ENCODE measurements at places on chromosomes 16 and 17.

GRCh38 chr16:89105599-89106151 lies 12.0 kb downstream of the ACSF3 start:
- no peak for DNase-seq

DNA sequence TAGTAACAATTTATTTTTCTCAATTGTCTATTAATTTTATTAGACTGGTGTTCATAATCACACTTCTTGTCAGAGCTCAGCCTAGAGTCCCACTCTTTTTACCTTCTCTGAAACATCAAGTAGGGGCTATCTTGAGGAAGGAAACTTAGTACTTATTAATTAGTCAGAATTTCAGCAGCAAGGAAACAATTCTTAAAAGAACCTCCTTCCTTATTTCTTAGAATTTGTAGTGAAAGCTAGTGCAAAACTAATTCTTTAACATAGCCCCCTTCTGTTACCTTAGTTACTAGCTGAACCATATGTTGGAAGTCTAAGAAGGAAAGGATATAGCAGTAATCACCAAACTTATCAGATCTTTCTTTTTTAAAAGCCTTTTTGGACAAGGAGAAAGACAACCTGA lies 35.2 kb downstream of the MAP2K4 start:
- no peak for DNase-seq

GRCh38 chr17:27862004-27862403 lies 31.2 kb downstream of the LYRM9 start:
- no peak for DNase-seq

GRCh38 chr16:8720080-8720966 lies 45.9 kb downstream of the ABAT start:
- DNase-seq: peak; percentile 61

- no peak for DNase-seq
Measured at GRCh38 chr17:42251115-42251514, 25.1 kb downstream of the STAT5B start.

DNA sequence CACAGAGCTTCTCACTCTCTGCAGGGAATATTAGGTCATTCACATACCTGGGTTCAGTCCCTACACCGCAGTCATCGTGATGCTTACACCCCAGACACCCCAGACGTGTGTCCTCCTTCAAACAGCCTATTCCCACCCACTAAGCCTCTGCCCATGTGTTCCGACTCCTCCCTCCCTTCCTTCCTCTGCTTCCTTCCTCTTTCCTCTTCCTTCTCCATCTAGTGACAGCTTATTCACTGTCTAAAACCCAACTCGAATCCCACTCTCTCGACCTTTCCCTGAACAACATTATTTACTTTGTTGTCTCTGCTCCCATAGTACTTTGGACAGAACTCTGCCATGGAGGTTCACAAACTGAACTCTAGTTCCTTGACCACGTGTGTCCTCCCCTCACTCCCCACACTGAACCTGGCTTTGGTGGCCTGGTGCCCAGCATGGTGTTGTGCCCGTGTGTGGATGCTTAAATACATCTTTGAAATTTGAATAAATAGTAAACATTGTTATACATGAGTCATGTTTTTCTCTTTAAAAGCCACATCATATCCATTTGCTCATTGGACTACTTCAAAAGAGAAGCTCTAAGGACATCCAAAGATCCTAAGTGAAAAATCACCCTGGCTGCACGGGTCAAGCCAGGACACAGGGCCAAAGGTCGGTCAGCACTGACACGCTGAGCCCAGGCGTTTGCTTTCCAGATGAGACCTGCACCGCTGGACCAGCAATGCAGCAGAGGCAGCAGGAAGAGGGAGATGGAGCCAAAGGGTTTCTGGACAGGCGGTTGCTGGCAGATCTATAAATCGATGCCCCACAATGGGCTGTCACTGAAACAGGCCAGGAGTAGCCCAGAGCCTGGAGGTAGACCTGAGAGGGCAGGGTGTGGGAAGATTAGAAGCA lies 14.1 kb upstream of the G6PC1 start:
- no peak for DNase-seq

GRCh38 chr17:78826836-78827509 lies 13.6 kb downstream of the USP36 start:
- no peak for DNase-seq

DNA sequence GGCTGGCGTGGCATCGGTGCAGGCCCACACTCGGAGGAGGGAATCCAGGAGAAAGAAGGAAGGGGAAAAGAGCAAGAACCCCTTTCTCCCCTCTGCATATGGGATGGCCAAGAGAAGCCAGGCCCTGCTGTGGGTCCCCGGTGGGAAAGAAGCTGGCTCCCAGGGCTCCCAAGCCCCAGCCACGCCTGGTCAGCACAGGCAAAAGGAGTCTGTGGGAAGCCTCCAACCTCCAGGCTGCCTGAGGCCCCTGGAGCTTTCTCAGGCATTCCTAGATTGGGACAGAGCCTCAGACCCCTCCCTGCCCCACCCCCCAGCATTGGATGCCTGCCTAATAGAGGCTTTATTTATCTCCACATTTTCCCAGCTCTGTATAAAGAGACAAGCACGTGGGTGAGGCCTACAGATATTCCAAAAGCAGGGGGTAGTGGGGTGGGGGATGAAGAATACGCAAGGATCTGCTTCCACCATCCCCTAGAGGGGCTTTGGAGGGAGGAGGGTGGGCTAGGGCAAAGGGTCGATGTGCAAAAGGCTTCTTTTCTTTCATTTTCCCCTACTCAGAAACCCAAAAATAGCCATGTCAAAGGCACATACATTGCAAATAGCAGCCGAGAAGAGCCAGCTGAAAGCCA lies 56.4 kb downstream of the MPRIP start:
- no peak for DNase-seq

DNA sequence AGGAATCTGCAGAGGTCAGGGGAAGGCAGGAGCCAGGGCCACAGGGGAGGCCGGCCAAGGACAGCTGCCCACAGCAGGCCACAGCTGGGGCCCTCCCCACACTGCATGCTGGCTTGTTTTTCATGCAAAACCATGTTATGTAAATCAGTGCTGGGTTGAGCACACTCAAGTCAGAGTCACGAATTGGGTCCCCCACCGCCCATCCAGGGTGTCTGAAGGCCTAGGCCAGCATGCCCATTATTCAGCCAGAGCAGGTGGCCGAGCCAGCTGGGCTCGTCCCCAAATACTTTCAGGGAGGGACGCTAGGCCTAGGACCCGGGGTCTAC lies 51.2 kb upstream of the TOB1 start:
- DNase-seq: no peak

DNA sequence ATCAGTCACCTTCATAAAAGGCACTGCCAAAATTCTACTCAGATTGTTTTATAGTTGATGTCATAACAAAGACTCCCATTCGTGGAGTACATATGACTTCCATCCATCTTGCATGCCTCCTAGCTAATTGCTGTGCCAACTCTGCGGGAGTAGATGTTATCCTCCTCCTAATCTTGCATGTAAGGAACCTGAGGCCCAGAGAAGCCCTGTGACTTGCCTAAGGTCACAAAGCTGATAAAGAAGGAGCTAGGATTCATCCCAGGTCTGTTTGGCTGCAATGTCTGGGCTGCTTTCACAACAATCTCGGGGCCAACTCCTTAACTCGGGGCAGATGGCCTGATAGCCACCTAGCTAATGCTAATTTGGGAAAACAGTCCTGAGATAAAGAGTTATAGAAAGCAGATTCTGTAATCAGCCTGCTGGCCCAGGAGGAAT lies 87.3 kb downstream of the YPEL2 start:
- DNase-seq: no peak

DNA sequence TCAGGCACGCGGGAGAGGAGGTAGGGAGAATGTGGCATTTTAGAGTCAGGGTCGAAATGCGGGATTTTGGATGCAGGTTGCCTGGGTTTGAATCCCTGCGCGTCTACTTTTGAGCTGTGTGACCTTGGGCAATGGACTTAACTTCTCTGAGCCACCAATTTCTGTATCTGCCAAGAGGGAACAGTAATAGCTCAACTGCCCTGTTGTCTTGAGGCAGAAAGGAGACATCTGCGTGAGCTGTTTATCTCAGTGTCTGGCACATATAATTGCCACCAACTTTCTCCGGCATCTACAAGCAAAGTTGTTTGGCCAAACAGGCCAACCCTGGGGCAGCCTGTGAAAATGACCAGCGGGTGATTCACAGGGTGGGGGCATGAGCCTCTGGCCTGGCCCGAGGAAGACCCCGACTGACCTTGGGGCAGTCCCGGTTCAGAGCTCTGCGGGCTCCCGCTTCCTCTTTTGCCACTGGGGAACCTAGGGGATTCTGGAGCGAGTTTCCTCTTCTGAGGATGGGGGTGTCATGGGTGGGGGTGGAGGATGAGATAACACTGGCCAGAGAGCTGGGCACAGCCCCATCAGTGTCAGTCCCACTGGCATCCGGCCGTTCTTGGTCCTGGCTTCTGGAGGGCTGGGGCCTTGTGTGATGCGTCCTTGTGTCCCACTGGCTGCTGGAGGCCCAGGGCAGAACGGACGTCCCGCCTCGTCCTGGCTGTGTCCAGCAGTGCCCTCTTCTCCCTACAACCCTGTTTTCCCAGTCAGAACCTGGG lies 1.3 kb downstream of the SNN start:
- no peak for DNase-seq

DNA sequence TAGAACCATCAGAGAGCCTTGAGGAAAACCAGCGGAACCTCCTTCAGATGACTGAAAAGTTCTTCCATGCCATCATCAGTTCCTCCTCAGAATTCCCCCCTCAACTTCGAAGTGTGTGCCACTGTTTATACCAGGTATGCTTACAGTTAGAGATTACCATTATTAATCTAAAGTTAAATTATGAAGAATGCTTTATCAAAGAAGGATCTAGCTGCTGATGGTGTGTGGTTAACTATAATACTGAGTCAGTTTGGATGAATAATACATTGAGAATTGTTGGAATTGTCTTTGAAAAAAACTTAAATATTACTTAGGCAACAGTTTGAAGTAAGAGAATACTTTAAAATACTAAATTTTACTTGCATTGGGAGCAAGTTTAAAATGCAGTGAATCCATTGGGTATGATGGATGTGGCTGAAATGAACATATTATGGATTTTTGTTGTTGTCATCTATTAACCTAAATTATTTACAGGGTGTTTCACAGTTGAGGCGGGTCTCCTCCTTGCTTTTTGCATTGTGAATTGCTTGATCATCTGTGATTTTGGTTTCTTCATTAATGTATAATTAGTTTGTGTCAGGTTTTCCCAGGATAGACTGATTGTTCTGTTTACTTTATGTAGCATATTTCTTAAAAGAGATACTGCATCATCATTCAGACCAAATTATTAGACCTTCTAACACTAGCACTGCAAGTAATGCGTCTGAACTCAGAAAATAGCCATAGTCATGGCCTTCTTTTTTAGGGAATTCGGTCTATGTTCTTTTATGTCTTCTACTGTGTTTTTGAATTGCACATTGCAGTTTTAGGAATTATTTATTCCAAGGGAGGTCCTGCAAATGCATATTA lies 47.8 kb downstream of the OMG start:
- no peak for DNase-seq

- peak; percentile 49 for DNase-seq
Measured at GRCh38 chr17:79388556-79389295, 222.1 kb downstream of the RBFOX3 start.

GRCh38 chr16:12925026-12925800 lies 23.8 kb downstream of the SHISA9 start:
- DNase-seq: no peak

DNA sequence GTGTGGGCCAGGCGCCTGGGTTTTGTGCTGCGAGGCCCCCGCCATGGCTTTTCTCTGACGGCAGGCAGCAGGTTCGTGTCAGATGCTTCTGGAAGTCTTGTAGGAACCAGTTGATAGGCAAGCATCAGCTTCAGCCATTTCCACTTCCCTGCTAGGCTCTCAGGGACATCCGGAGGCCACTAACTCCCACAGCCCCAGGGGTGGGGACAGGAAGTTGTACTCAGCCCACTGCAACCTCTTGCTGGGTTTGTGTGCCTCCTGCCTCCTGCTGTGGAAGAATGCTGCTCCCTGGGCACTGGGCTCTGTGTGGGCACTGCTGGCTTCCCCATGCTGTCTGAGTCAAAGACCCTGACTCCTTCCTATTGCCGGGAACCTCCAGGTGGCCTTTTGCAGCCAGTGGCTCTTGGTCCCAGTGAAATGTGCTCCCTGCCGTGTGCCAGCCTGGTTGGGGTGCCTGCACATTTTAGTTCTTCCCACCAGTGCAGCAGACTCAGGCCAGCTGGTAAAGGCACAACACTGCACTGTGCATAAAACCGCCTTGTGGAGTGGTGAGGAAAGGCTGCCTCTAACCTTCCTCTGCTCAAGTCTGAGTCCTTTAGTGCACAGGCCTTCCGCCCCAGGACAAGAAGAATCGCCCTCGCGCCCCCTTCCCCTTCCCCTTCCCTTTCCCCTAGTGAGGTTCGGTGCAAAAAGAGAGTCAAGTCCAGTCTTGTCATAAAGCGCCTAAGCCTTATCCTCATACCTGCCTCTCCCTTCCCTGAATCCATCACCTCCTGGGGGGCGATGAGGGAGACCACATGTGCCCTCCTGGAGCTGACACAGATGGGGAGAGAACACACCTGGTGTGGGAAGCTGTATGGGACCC lies 16.6 kb downstream of the LDHD start:
- no peak for DNase-seq

GRCh38 chr16:16038950-16039349 lies 89.5 kb downstream of the ABCC1 start:
- no peak for DNase-seq

DNA sequence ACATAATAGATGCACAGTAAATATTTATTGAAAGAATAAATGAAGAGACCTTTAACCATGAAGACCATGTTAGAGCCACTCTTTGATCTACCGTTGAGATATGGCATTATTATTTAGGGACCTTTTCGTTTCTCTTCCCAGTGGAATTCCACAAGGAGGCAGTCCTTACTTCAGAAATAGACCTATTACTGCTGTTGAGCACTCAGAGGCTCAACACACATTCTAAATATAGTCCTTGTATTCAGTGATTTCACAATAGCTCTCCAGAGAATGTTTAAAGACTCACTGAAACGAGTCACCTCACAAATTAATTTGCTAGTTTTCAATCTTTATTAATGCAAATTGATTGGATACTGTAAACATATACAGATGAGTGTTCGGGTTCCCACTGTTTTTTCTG lies 603.8 kb downstream of the CDH8 start:
- DNase-seq: no peak

DNA sequence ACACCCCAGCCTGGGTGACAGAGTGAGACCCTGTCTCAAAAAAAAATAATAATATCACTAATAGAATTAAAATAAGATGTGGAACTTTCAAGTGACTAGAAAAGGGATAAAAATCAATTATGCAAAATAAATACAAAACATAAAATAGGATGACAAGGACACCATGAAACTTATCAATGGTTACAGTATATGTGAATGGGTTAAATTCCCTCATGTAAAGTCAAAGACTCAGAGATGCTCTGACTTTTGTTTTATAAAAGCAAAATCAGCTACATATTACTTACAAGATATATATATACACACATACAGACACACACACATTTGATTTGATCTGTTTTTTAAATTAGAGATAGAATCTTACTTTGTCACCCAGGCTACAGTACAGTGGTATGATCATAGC lies 33.5 kb upstream of the SCNN1B start:
- no peak for DNase-seq
